Ovary (tissue), 10 donors: ENCODE measurements at places on chromosomes 11 and 22. TPM values are rescaled to one million over a fixed set of nuclear protein-coding genes. Genes with fewer than 3 reads are reported as not detected.

DNA sequence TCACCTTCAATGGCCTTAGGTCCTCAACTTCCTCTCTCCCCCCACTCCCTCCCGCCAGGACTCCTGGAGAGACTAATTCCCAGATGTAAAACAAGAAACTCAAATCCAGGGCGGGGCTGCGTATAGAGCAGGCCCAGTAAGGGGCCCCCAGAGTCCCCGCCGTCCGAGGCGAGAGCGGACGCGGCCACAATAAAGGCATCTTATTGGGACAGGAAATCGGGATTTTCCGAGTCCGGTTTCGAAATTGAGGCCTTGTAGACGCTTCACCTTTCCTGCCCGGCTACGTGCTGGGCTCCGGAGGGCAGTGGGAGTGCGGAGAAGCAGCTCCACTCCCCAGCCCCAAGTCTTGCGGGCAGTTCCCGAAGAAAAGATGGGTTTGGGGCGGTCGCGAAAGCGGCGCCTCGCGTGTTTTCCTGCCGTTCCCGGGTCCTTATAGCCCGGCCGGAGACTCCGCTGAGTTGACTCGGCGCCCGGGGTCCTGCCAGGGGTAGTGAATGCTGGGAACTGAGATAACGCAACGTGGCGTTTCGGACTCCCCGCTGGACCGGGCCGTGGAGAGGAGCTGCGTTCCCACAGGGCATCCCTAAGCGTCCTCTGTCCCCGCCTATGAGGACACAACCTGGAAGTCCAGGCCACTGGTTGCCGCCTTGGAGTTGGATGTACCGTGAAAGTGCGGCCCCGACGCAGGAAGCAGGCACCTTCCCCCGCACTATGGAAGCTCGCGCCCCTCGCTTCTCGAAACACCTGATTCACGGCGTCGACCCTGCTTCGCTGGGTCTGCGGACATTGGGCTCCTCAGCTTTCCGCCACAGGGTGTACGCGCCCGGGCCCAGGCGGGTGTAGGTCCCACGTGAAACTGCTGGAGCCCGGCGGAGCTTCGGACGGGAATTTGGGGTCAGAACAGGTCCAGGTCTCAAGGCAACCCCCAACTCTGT, 4.8 kb upstream of the CHRM1 start:
- no peaks in the 10 kb centered on the region for H3K27me3 ChIP-seq
- DNase-seq, result no peak
- peaks cover 4% of the 10 kb centered on the region for H3K4me1 ChIP-seq

DNA sequence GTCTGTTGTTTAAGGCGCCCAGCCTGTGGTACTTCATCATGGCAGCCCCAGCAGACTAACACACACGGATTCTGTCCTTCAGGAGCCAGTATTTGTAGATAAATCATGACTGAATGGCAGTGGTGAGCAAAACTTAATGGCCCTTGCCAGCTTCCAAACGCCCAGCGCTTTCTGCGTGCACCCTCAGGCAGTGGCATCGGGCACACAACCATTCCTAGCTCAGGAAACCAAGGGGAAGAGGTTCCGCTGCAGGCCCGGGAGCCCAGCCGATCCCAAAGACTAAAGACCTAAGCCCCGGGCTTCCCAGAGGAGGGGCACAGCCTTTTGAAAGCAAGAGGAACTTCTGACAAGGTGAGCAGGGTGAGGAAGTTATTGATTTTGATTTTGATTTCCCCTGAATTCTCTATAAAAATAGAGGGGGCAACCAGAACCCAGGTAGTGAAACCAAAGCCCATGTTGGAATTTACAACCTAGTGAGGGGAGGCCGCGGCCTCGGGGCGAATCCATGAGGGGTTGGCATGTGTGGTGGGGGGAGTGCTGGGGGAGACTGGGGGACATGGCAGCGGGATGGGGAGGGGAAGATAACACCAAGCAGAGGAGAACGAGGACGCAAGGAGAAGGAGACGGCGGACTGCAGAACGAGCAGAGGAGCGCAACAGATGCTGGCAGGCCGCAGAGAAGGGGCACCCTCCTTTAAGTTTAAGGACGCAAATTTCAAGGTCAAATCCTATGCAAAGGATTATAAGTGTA, 79.9 kb upstream of the SEPTIN5 start:
- no peaks in the 10 kb centered on the region for H3K36me3 ChIP-seq
- no peaks in the 10 kb centered on the region for H3K4me1 ChIP-seq
- no peak overlapping the region for H3K4me3 ChIP-seq
- H3K27ac ChIP-seq, result no peak overlapping the region
- no peak for DNase-seq
- no peaks in the 10 kb centered on the region for H3K27me3 ChIP-seq

DNA sequence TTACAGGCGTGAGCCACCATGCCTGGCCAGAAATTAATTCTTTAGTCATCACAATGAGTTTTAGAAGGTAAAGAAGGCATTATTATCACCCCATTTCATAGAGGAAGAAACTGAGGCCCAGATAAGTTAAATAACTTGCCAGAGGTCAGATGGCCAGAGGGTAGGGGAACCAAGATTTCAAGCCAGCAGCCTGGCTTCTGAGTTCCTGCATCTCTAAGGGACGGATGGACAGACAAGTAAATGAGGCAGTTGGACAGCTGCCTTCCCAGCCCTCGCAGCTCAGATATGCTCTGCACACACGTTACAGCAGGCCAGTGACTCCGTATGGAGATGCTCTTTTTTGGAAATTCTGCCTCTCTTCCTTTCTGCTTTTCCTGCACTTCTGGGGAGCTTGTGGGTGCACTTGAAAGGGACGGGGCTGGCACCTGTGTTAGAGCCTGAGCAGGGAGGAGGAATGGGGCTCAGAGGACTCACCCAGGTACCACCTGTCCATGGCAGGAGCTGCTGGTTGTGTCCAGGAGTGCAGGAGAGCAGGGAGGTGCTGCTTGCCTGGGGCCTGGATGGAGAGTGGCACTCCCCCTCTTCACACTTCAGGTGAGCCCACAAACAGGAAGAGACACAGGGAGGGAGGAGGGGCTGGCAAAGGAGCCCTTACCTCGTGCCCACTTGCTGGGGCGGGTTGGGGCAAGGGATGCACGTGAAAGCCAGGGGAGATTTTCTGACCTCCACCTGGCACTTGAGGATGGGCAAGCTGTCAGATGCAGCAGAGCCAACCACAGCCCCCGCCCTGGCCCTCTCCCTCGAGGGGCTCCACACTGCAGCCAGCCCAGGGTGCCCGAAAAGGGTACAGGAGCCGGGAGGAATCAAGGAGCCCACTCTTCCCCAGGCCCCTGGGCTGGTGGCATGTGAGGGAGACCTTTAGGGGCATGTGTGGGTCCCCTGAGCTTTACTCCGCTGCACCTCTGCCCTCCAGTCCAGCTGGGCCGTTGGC, 3.3 kb upstream of the FXYD2 start:
- peaks cover 20% of the 10 kb centered on the region for H3K4me1 ChIP-seq
- no peak for DNase-seq
- no peaks in the 10 kb centered on the region for H3K27me3 ChIP-seq
- H3K36me3 ChIP-seq, result no peaks in the 10 kb centered on the region
- H3K4me3 ChIP-seq, result no peak overlapping the region

DNA sequence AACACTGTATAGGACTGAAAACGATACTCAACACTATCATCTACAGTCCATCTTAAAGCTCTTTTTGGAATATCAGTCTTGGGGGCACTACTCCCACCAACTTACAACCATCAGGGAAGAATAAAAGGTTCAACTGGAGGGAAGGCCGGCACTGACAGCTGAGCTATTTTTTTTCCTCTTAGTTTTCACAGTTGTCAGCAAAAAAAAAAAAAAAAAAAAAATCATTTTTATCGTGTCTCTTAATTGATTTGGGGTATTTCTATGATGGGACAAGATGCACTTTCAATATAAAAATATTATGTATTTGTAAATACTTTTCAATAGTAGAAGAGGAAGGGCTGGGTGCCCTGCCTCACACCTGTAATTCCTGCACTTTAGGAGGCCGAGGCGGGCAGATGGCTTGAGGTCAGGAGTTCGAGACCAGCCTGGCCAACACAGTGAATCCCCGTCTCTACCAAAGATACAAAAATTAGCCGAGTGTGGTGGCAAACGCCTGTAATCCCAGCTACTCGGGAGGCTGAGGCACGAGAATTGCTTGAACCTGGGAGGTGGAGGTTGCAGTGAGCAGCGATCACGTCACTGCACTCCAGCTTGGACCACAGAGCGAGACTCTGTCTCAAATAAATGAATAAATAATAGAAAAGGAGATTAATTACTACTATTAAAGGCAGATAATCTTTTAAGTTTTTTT, 1.5 kb downstream of the KIF18A start:
- H3K4me3 ChIP-seq, result no peak overlapping the region
- DNase-seq, result no peak
- H3K4me1 ChIP-seq, result no peaks in the 10 kb centered on the region
- no peaks in the 10 kb centered on the region for H3K36me3 ChIP-seq
- no peak overlapping the region for H3K27ac ChIP-seq
- H3K27me3 ChIP-seq, result no peaks in the 10 kb centered on the region

- H3K27me3 ChIP-seq, result no peaks in the 10 kb centered on the region
- DNase-seq, result no peak
- H3K36me3 ChIP-seq, result no peaks in the 10 kb centered on the region
- no peak overlapping the region for H3K4me3 ChIP-seq
- H3K27ac ChIP-seq, result no peak overlapping the region
Observed at GRCh38 chr11:93986716-93987115, 34.4 kb upstream of the HEPHL1 start.

DNA sequence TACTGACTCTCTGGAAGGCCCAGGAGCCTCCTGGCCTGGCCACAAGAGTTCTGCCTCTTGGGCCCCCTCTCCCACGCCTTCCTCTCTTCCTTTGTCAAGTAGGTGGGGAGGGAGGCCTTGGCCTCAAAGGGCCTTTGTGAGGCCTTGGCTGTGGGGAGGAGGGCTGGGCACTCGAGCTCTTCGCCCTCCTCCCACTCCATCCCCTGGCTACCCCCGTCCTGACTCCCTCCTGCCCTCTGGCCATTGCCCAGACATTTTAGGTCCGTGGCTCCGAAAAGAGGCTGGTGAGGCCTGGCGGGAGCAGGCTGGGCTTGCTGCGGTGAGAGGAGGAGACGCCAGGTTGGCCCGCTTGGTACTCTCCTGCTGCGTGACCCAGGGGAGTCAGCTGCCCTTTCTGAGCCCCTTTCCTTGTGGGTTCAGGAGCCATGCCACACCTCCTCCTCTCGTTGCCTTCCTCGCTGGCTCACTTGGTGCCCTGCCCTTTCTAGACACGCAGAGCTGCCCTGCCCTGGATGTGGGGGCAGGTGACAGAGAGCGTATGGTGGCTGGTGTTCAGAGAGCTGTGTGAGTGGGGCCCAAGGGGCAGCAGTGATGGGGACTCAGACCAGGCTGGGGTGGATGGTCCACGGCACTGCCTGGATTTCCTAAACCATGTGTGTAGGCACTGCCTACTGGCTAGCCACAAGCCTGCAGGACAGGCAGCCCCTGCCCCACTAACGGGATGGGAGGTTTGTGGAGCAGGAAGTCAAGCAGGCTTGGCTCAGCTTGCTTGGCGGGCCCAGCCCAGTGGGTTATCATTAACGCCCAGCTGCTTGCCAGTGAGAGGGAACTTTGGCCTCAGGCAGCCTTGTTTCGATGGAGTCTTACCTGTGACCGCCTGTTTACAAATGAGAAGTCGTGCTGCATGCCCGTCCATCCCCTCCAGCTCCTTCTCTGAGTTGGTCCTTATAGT, 15.8 kb upstream of the OMP start:
- no peaks in the 10 kb centered on the region for H3K27me3 ChIP-seq
- peak; percentile 63 for DNase-seq
- H3K4me1 ChIP-seq, result peaks cover 23% of the 10 kb centered on the region
- H3K36me3 ChIP-seq, result no peaks in the 10 kb centered on the region

- no peak overlapping the region for H3K27ac ChIP-seq
- DNase-seq, result no peak
- no peaks in the 10 kb centered on the region for H3K27me3 ChIP-seq
- no peaks in the 10 kb centered on the region for H3K4me1 ChIP-seq
- no peaks in the 10 kb centered on the region for H3K36me3 ChIP-seq
Observed at GRCh38 chr11:35590412-35590811, 27.8 kb upstream of the FJX1 start.

GRCh38 chr11:61820174-61820573, 3.4 kb upstream of the FADS1 start:
- H3K36me3 ChIP-seq, result no peaks in the 10 kb centered on the region
- no peak overlapping the region for H3K4me3 ChIP-seq
- DNase-seq, result no peak
- H3K27ac ChIP-seq, result no peak overlapping the region
- H3K4me1 ChIP-seq, result no peaks in the 10 kb centered on the region
- H3K27me3 ChIP-seq, result no peaks in the 10 kb centered on the region

DNA sequence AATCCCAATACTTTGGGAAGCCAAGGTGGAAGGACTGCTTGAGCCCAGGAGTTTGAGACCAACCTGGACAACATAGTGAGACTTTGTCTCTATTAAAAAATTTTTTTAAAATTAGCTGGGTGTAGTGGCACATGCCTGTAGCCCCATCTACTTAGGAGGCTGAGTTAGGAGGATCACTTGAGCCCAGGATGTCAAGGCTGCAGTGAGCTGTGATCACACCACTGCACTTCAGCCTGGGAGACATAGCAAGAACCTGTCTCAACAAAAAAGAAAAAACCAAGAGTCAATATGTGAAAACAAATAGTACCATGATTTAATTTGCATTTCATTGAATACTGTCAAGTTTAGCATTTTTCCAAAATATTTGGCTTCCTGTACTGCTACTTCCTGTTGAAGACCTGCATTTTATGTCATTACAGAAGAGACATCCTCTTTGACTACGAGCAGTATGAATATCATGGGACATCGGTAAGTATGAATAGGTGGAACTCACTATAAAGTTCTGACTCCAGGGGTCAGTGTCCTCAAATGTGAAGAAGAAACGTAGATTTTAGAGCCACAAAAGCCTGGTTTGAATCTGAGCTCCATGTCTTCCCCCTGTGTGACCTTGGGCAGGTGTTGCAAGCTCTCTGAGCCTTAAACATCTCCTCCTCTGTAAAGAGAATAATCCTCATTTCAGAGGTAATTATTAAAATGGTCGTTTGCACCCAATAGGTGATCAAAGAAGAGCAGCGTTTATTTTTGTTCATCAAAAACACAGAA, 16.0 kb downstream of the CDC45 start:
- H3K27me3 ChIP-seq, result no peaks in the 10 kb centered on the region
- no peak overlapping the region for H3K4me3 ChIP-seq
- no peak overlapping the region for H3K27ac ChIP-seq
- no peak for DNase-seq

DNA sequence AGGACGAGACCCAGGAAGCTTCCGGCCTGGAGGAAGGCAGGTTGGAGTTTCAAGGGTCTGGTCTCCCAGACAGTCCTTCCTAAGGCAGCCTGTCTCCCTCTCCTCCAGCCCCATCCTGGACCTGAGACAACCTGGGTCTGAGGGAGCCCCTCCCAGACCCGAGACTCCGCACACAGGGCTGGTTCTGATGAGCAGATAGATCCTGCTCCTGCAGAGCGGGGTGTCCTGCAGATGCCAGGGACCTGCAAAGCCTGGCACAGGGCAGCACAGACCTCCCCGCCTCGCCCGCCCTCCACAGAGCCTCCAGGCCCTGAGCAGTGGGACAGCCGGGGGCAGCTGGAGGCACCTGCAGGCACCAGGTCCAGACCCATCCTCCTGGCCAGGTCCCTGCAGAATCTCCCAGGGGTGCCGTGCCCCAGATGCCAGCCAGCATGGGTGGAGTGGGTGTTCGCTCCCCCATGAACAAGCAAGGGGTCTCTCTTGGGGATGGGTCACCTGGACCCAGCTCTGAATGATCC, 7.8 kb downstream of the PIM3 start:
- DNase-seq, result peak; percentile 25
- peaks cover 28% of the 10 kb centered on the region for H3K4me1 ChIP-seq
- peak overlapping the region; percentile 75 for H3K27ac ChIP-seq

Gene PIK3IP1
- total RNA-seq, result 13.6 TPM

Gene LYVE1
- total RNA-seq, result 34.5 TPM

Gene SSTR3
- total RNA-seq, result 1.7 TPM

Gene PDGFB
- 3.9 TPM for total RNA-seq

Gene MYOD1
- not detected for total RNA-seq

Gene KREMEN1
- 49.5 TPM for total RNA-seq

Gene LDHAL6A
- total RNA-seq, result 0.61 TPM

Gene OR56A1
- total RNA-seq, result not detected

Gene PATZ1
- 26.3 TPM for total RNA-seq
